ENCODE measurements at places on chromosomes 16 and 17.

DNA sequence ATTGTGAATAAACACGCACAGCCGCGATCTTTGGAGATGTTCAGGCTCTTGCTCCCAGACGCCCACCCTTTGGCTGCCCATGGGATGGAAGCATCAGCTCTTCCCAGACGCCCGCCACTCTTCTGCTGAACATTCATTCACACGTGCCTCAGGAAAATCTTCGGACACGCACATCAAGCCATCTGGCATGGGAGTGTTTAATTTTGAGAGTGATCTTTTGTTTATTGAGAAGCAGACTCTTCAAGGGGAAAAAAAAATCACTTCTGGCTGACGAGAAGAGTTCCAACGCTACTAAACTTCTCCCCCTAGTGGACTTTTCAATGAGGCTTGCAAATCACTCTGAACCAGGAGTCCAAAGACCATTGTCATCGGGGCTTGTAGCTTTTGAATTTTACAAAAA lies 62.0 kb upstream of the NUDT7 start:
- DNase-seq = peak; percentile 58

DNA sequence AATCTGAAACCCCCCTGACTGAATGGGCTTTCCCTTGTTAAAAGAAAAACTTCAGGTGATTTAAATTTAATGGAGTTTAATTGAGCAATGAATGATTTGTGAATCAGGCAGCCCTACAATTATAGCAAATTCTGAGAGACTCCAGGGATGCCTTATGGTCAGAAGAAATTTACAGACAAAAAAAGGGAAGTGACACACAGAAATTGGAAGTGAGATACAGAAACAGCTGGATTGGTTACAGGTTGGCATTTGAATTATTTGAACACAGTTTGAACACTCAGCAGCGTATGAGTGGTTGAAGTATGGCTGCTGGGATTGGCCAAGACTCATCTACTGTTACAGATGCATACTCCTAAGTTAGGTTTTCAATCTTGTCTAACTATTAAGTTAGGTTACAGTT lies 19.0 kb upstream of the CPHXL start:
- no peak for DNase-seq

GRCh38 chr16:70740914-70741782 lies 55.3 kb upstream of the MTSS2 start:
- DNase-seq = no peak

DNA sequence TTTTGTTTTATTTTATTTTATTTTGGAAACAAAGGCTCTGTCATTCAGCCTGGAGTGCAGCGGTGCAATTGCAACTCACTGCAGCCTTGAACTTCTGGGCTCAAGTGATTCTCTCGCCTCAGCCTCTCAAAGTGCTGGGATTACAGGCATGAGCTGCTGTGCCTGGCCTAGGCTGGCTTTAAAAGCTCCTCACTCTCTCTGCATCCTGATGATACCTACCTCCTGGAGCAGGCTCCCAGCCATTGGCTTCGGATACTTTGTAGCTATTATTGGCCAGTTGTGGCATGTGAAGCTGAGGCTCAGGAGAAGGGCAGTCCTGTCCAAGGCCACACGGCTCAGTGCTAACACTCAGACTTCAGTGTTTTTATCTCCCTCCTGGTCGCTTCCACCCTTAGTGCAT lies 158.0 kb downstream of the SEC14L1 start:
- DNase-seq = no peak

- DNase-seq = no peak
These were observed 5.5 kb upstream of the CBFA2T3 start for GRCh38 chr16:88982286-88983084.

- peak; percentile 45 for DNase-seq
These were observed 70.9 kb downstream of the CNGB1 start for GRCh38 chr16:57899771-57900661.

DNA sequence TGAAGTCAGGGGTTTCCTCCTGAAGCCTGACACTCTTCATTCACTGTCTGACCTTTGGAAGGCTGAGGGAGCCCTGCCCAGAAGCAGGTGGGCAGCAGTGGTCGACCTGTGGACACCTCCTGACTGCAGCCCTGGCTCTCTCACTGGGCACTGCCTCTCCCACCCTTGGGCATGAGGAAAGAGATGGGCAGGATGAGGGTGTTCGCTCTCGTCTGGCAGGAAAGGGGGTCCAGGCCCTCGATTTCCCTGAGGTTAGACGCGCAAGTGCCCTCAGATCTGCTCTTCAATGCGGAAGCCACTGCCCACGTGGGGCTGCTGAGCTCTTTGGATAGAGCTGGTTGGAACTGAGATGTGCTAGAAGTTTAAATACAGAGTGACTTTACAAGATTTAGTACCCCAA lies 171.9 kb downstream of the AHSP start:
- no peak for DNase-seq

DNA sequence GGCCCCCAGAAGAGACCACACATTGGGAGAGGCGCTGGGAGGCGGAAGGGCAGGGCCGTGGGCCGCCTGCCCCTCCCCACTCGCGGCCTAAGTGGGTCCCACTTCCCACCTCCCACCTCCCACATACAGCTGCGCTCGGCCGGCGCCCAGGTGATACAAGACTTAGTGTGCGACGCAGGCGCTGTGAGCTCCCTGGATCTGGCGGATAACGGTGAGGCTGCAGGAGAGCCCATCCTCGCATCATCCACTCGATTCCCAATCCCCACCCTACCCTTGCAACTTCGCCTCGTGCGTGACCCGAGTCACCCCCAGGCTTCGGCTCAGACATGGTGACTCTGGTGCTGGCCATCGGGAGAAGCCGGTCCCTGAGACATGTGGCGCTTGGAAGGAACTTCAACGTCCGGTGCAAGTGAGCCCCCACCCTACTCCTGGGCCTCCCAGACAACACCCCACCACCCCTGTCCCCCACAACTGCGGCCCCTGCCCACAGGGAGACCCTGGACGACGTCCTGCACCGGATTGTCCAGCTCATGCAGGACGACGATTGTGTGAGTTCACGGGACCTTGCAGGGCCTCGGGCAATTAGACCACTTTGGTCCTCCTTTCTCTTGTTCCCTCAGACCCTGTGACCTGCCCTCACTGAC lies 3.9 kb downstream of the CARMIL2 start:
- DNase-seq = no peak

DNA sequence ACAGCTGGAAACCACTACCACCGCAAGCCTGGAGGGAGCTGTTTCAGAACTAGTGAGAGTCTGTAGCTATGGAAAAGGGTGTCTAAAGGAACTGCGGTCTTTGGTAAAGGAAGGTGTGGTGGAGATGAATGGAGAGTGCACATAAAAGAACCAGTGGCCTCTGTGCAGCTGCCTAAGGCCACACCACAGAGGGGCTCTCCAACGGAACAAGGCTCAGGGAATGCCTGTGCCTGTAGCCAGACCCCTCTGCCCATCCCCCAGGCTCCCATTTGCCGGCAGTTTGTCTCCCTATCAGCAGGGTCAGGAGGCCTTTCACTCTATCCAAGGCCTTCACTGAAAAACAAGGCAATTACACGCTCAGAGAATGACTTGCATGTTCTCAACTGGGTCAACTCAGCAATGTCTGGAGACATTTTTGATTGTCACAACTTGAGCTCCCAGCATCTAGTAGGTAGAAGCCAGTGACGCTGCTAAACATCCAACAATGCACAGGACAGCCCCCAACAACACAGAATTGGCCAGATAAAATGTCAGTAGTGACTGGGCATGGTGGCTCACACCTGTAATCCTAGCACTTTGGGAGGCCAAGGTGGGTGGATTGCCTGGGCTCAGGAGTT lies 3.3 kb upstream of the FDXR start:
- no peak for DNase-seq

DNA sequence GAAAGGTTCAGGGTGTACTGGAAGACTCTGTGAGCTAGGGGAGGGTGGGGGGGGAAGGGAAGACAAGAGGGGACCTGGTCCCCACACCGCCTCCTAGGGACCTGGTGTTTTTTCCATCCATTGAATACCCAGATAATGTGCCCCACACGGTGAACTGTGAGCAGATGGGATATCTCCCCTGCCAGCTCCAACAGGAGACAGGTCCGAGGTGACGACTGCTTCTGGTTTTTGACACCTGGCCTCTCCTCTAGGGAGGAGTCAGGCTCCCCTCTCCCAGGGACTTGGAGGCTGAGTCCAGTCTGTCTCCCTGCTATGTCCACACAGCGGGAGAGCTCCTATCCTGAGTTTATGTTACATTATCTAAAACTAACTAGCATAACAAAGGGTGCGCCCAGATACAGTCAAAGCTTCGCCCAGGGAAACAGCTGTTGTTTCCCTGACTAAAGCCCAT lies 1.8 kb downstream of the MARVELD3 start:
- DNase-seq = no peak
